ENCODE measurements at places on chromosomes 12 and 14.

DNA sequence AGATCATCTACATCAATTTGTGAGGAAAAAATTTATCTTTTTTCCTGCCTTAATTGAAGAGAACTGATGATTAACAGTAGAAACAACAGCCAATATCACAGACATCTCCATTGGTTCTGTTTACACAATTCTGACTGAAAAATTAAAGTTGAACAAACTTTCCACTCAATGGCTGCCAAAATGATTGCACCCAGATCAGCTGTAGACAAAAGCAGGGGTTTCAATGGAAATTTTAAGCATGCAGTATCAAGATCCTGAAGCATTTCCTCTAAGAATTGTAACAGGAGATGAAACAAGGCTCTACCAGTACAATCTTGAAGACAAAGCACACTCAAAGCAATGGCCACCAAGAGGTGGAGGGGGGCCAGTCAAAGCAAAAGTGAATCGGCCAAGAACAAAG is 231.6 kb upstream of the KRR1 start:
- no peak for DNase-seq

- DNase-seq = no peak
These were observed 2.7 kb upstream of the NFKBIA start for GRCh38 chr14:35407306-35407630.

- no peak for DNase-seq
These were observed 123.3 kb downstream of the SLC38A6 start for GRCh38 chr14:61104358-61104757.

DNA sequence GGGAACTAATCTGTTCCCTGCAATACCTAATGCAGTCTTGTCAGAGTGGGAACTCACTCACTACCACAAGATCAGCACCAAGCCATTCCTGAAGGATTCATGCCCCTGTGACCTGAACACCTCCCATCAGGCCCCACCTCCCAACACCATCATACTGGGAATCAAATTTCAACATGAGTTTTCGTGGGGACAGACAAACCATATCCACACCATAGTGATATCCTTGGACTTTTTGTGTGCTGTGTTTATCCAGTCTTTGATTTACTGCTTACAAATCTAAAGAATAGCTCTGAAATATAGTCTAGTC is 243.5 kb downstream of the FBXL14 start:
- DNase-seq = no peak

GRCh38 chr12:69913526-69913925 is 88.5 kb downstream of the MYRFL start:
- no peak for DNase-seq

DNA sequence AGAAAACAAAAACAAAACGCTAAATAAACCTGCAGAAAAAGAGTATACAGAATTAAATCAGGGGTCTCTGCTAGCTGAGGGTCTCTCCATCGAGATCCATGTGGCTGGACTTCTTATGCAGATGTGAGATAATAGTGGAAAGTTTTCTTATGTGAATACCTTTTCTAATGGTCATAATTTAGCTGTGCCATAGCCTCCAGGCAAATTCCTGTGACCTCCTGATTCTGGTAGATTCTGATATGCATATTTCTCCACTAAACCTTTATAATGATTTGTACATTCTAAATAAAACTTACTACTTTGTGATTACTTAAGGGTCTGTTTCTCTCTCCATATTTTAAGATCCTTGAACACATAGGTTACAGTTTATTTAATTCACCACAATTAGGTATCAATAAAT is 1002.6 kb downstream of the GALC start:
- DNase-seq = no peak

- no peak for DNase-seq
These were observed 180.6 kb upstream of the EEA1 start for GRCh38 chr12:93109551-93110203.

DNA sequence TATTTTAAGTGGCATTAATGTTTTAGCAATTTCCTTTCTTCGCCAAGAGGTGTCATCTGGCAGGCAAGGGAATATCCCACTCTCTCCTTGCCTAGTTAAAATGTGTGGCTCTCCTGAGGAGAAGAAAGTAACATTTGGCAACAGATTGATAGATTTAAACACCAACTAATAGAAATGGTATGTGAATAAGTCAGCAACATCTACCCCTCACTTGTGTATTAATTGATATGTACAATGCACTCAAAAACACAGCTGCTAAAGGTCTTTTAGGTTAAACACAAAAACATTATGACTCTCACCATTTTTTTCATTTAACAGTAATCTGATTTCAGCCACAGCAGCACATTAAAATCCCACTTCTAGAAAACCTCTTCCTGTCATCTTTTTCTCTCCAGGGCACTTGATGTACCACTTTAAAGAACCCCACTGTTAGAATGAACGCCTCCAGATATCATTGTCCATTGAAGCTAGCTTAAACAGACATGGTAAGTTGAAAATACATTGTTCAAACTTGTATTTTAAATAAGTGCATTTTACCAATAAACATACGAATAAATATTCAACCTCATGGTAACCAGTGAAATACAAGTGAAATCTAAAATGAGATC is 151.7 kb downstream of the RPAP3 start:
- no peak for DNase-seq

GRCh38 chr14:76294876-76295275 is 81.1 kb upstream of the ESRRB start:
- no peak for DNase-seq

DNA sequence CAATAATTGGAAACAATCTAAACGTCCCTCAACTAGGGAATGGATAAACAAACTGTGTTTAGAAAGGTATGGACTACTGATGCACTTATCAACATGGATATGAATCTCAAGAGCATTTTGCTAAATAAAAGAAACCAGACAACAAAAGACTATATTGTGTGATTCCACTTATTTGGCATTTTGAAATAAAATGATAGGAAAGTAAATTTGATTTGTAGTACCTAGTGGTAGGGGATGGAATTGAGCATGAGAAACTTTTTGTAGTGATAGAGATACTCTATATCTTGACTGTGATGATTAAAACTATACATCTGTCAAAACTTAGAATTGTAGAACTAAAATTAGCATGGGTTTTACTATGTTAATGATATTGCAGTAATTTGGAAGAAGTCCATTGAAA is 87.1 kb downstream of the ARID2 start:
- no peak for DNase-seq

GRCh38 chr14:64758691-64759554 is 54.7 kb downstream of the PLEKHG3 start:
- DNase-seq = no peak

DNA sequence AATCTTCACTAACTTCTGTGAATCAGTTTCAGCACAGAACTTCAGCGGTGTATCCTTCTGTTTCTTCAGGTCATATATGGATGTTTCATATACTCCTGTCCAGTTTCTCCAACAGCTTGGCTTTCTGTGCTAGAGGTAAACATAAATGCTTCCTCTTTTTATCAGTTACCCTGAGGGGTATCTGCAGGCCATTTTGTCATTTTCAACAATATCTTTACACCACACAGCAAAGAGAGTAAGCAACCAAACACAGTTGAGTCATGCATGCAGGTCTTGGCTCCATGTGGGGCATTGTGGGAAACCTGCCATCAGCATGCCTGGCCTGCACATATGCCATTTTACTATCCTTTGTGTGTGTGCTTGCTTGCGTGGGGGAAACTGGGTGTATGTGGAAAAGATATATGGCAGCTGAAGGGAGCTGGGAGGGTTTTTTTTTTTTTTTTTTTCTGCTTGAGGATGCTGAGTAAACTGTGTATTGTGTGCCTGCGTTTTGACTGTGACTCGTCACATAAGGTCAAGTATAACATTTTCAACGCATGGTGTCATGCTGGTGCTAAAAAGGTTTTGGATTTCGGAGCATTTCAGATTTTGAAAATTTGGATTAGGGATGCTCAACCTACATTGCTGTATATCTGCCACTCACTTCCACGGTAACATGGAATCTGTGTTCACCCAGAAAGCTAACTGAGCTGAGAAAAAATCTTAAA is 56.1 kb upstream of the YARS2 start:
- DNase-seq = no peak

- DNase-seq = no peak
These were observed 2.0 kb downstream of the ESYT1 start for GRCh38 chr12:56129942-56130495.

DNA sequence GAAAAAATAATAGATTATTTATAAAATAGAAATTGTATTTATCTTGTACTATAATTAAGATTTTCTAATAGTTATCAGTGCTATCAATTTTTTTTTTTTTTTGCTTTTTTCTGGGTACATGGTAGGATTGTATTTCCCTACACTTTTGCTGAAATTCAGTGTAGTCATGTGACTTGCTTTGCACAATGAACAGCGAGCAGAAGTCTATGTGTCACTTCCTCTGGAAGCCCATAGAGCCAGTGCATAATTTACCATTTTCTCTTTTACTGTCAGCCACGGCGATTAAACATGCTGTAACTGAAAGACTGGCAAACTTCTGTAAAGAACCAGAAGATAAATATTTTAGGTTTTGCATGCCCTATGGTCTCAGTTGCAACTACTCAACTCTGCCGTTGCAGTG is 80.8 kb upstream of the PPP1R12A start:
- no peak for DNase-seq

DNA sequence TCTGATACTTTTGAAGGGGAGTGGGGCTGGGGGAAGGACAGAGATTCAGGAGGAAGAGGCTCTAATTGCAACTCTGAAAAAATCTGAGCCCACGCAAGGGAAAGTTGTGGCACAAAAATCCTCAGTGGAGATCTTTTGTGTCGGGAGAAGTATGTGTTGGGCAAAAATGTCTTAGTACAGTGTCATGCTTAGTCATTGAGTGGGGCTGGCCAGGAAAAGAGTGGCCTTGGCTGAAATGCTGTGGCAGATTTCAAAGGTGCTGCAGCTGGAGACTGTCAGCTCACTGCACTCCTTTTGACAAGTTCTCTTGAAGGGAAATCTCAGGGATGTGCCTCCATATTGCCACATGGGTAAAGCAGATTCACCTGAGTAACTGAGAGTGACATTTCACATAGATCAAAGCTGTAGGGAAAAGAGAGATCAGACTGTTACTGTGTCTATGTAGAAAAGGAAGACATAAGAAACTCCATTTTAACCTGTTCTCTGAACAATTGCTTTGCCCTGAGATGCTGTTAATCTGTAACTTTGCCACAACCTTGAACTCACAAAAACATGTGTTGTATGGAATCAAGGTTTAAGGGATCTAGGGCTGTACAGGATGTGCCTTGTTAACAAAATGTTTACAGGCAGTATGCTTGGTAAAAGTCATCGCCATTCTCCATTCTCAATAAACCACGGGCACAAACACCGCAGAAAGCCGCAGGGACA is 36.0 kb upstream of the GLIPR1 start:
- no peak for DNase-seq

DNA sequence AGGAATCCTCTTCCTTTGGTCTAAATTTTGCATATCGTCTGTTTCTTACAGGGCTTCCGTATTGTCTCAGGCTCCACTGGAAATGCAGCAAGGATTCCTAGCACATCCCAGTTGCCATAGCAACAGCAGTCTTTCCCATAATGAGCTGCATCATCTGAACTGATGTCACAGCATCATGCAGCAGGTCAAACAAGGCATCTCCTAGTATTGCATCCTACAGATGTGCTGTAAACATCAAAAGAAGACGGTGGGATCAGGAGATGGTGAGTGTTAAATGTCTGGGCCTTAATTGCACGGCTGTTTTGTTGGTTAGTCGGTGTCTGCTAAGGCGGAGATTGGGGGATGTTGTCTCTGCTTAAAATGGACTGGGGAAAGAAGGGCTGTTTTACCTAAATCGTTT is at the start of gene AKAP6:
Gene AKAP6 (plus strand): TSS at position 153 of the 400 bp plus-strand sequence. CDS start 104,196 bp downstream, outside the sequence.
- DNase-seq = no peak

DNA sequence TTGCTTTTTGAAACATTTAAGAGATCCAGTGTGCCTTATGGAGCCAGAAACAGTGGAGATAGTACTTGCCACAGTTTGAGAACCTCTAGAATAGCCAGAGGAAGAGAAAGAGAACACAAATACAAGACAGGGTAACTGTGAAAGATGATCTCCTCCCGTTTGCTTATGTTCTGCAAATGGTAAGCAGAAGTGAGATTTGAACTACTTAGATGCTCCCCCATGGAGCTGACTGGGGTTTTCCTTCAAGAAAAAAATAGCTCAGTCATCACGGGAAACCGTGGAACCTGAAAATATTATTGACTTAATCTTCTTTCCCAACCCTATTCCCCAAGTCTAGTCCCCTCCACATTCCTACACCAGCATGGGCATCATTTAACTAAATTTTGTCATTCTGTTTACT is 87.1 kb downstream of the KIF21A start:
- DNase-seq = no peak

DNA sequence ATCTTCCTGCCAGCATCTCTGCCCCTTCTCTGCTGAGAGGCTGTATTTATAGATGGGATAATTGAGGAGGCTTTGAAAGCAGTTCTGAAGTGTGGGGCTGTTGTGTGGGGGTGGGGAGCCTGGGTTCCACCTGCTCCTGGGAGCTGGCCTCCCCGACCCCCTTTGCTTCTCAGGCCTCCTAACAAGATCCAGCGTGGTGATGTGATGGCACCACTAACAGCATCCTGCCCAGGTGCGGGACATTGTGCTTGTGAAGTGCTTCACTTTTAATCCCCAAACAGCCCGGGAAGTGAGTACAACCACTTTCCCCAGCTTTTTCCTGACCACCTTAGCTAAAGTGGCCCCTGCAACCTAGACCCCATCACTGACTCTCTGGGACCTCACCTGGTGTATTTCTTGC is 95.1 kb upstream of the NRXN3 start:
- DNase-seq = no peak

DNA sequence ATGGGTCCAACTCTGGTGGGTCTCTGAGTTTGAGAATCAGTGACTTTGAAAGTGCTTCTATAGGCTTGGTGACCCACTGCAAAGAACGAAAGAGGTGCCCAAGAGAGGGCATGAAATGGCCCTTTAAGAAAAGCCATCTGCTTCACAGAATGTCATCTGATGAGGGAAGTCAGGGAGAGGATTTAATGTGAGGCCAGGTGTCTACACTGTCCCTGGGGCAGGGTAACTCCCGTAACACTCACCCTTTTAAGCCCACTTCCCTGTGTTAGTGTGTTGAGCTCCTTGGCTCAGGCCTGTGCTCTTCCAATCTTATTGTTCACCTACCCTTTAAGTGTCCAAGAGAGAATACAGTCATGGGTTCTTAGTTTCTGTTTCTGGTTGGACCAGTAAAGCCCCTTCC is 16.4 kb upstream of the SRSF5 start:
- DNase-seq = no peak

- DNase-seq = no peak
These were observed 28.1 kb downstream of the APOBEC1 start for GRCh38 chr12:7637615-7638014.

- no peak for DNase-seq
These were observed 31.2 kb downstream of the SUPT16H start for GRCh38 chr14:21352587-21352986.

DNA sequence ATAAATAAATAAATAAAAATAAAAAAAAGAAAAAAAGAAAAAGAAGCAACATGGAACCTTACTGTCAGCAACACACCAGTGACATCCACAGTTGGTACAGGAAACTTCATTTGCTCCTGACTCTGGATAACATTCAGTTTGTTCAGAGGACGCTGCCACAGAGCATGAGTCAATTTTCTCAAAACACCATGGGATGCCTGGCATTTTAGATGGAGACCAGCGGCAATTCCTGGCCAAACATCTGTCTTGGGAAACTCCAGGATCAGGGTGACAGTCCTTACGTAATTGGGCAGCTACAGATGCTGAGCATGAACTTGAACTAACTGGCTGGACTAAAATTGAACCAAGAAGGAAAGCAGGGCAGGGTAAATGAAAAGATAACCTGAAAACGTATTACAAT is 166.2 kb upstream of the CPNE8 start:
- no peak for DNase-seq
